HFFc6 (cell line): ENCODE measurements at places on chromosomes 2 and 18.

GRCh38 chr2:28979041-28979440, 2.1 kb upstream of the TOGARAM2 start:
- no peak for DNase-seq

GRCh38 chr2:237932731-237933131, 34.1 kb upstream of the UBE2F start:
- peak; percentile 82 for DNase-seq

- DNase-seq: no peak
Observed at GRCh38 chr2:146777181-146777580, 1067.6 kb upstream of the ACVR2A start.

DNA sequence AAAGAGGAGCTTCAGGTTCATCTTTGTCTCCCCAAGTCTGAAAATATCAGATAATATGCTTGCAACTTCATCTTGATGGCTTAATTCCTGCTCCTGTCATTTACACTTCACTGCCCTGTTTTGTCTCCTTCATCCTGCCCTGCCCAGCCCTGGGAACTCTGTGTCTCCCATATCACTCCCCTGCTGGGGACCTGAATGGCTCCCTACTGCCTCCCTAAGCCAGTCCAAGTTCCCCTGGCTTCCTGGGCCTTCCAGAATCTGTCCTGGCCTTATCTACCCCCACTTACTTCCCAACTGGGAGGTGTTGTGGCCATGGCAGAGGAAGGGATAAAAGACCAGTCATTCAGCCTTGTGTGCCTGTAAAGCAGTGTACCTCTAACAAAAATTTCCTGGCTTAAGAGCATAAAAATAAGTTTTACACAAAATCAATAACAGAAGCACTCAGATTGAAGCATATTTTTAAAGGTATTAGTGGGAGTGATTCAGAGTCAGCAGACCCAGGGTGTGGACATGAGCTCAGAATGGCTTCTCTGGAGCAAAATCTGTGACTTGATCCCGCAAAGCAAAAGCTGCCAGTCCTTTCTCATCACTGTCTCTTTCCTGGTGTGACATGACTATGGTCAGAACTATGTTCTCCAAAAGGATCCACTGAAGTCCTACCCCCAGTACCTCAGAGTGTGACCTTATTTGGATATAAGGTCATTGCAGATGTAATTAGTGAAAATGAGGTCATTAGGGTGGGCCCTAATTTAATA, 59.1 kb downstream of the INO80C start:
- DNase-seq: no peak

DNA sequence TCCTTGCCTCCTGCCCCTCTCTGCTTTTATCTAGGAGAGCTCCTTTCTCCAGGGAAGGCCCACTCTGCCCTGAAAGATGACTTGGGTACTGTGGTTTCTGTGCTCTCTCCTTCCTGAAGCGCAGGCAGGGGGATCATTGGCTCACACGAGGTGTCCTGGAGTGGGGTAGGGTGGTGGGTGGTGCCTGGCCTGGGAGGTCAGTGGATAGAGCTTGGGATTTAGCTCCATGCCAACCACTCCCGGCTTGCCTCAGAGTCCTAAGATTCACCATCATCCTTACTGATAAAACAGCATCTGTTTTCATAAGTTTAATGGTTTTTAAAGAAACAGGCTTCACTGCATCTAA, 63.1 kb downstream of the CIB4 start:
- no peak for DNase-seq

GRCh38 chr2:46825939-46826568, 89.6 kb downstream of the MCFD2 start:
- DNase-seq: peak; percentile 92

DNA sequence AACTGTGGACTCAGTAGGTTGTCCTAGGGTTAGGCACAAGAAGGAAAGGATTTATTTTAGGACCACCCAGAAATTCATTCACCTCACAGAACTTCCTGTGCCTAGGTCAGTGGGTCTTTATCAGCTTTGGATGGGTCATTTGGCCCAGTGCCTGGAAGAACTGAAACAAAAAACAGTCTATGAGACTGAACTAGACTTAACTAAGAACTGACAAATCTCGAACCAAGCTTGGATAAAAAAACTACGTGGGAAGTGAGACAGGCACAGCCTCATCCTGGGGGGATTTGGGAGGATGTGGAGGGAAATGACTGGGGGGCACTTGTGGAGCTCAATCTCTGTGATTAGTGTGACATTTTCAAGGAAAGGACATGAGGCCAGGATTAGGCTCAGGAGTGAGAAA, 2.3 kb upstream of the OST4 start:
- no peak for DNase-seq

DNA sequence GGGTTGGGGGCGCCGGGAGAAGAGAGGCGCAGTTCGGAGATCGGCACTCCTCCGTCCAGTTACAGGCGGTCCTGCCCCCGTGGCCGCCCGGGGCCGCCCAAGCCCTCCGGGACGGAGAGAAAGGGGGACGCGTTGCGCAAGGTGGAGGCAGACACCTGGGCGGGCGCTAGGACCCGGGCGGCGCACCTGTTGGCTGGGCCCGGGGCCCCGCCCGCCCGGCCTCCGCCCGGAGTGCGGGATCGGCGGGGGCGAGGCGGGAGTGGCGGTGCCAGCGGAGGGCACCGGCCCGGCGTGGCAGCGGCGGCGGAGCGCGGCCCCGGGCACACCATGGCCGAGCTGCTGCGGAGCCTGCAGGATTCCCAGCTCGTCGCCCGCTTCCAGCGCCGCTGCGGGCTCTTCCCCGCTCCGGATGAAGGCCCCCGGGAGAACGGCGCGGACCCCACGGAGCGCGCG, at the start of gene SGPP2:
Gene SGPP2 (plus strand): TSS at position 268 of the 453 bp plus-strand sequence. CDS start 60 bp downstream, at position 328.
- no peak for DNase-seq

- DNase-seq: peak; percentile 67
Observed at GRCh38 chr2:189142893-189143759, 36.4 kb downstream of the COL5A2 start.
